ENCODE measurements at places on chromosomes 1 and 21. TPM values are rescaled to one million over a fixed set of nuclear protein-coding genes. Genes with fewer than 3 reads are reported as not detected.

The S100A14 gene
- total RNA-seq: not detected

The OR2G6 gene
- total RNA-seq: not detected

The SYPL2 gene
- not detected for total RNA-seq

The ODF2L gene
- total RNA-seq: 12.9 TPM

The LCK gene
- total RNA-seq: 3.5 TPM

The TBX19 gene
- 1.3 TPM for total RNA-seq

The SPRR4 gene
- not detected for total RNA-seq

The OVAAL gene
- total RNA-seq: not detected

The TNNT2 gene
- not detected for total RNA-seq

The ARHGEF16 gene
- 0.27 TPM for total RNA-seq

The MPL gene
- 39.6 TPM for total RNA-seq

The CHRM3 gene
- 54.7 TPM for total RNA-seq

The AIRE gene
- 0.27 TPM for total RNA-seq

The FNBP1L gene
- 6.5 TPM for total RNA-seq

The CYP4A11 gene
- total RNA-seq: not detected

The SERPINC1 gene
- total RNA-seq: under 0.01 TPM

The MAP3K21 gene
- total RNA-seq: 3.0 TPM
